ENCODE measurements at places on chromosomes 4 and X.

DNA sequence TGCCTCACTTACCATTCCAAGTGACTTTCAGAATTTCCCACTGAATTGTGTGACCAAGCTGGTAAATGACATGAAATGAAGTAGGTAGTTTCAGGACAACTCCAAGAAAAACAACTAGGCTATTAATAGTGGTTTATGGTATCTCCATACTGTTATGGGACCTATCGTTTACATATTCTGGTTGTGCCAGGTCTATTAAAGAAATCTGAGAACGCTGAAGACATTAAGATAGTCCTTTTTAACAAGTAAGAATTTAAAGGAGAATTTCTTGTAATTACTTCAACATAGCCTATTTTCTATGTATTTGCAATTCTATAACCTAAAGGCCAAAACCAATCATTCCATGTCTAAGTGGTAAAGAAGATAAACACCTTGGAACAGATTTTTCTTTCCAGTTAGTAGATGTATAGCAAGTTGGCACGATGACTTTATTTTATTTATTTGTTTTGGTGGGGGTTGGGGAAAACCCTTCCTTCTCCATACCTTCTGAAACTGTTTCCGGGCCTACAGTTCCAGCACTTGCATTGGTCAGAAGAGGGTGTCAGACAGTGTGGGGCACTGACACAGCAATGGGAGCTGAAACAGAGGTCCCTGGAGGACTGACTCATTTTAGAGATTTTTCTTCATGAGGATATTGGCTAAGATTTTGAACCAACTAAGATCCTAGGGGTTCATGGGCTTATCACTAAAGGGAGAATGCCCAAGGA, 7.6 kb upstream of the DCLK2 start:
- no peak for DNase-seq

DNA sequence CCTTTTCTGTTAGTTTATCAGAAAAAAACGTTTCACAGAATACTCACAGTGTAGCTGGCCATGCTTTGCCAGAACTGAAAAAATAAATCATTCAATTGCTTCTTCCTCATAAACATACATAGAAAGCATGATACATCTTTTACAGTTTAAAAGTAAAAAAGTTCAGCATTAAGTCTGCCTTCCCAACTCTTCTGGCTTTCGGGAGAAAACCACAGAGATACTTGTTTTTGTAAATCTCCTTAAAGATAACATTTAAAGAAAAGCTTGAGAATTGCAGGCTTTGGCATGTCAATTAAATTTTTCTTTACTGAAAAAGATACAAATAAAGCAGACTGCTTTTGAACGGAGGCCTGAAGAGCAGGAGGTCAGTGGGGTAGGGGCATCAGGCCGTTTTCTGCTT, 66.8 kb downstream of the SEC24D start:
- no peak for DNase-seq

GRCh38 chrX:103066606-103067005, 2.6 kb upstream of the BEX1 start:
- no peak for DNase-seq

DNA sequence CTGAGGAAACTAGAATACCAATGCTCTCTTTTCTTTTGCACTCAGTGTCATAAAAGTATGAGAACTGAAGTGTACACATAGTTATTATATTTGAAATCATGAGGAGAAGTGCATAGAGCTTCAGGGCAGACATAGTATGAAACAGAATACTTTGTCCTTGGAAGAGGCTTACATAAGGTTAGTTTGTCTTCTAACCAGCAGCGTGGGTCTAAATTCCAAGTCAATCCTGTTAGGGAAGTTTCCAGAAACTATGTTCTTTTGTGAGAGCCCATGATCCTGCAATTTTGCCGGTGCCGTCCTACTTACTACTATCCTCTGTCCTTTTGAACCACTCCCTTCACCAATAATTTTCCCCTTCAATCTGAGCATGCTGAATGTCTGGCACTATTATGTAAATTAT, 156.2 kb downstream of the PABPC4L start:
- DNase-seq, result no peak

DNA sequence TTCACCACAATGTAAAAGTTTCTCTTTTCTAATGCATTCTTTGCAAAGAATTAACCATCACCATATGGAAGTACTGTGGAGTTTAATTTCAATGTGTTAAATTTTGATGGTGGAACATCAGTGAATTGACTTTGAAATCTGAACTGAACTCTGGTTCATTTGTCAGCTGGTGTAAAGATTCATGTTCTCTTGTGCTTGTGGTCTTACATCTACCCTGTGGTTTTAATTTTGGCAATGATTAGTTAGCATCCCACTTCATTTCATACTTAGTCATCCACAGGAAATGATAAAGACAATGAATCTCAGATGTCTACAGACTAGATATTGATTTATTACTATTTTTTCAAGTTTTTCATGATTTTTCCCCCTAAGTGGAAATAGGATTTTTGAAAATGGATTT, 77.8 kb downstream of the GRID2 start:
- DNase-seq, result no peak

GRCh38 chrX:136879001-136879687, 1.4 kb downstream of the RBMX start:
- DNase-seq, result no peak

DNA sequence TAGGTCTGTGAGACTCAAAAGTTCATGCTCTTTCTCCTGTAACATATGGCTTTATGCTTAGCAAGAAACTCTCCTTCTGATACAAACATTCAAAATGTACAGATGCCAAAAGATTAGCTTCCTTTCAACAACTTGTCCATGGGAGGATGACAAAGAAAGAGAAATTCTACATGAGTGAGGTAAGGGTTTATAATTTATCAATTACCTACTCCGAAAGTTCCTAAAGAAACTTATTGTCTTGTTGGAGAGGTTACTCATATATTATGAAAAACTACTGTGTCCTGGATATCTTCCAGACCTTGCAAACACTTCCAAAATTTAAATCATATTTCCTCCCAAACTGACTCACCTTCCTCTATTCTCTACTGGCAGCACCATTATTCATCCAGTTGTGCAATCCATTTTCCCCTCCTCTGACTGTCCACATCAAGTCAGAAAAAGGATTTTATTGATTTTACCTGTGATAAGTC, 65.1 kb downstream of the ENPEP start:
- no peak for DNase-seq

DNA sequence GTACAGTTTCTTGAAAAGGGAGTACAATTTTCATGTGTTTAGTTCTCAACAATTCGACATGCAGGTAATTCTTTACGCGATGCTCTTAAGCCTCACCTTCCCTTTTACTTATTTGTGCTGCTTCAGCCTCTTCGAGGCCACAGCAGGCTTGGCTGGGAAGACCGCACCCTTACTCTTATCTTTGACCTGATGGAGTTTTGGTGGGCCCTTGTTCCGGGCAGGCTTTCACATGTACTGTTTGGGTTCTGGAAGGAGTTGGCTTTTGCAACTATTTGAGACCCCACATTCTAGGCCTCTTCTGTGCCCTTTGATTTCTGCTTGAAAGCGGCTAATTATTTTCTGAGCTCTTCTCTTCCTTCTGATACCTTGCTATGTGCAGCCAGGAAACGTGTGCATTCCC, 60.2 kb downstream of the FAM193A start:
- DNase-seq, result no peak

DNA sequence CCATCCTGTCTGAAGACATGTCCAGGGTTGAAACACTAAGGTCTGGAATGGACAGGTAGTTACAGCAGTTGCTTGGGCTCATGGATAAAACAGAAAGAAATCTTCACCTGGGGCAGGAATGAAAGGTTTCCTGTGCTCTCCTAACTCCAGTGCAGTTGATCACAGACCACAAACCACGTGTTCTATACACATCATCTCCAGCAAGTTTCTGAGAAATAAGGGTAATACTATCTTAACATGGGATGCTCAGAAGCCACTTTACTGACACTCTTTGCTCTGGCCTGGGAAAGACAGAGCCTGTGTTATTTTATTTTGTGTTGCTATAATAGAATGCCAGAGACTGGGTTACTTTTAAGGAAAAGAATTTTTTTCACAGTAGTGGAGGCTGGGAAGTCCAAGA, 16.0 kb downstream of the MAGEB10 start:
- no peak for DNase-seq

- no peak for DNase-seq
Measured at GRCh38 chr4:54229631-54230483, 764 bp downstream of the PDGFRA start.

Data from omental fat pad (tissue), 4 donors.